Activated CD4-positive, alpha-beta T cell treated with anti-CD3 and anti-CD28 coated beads for 1 hour (primary cell): ENCODE measurements at places on chromosomes 6 and 20.

DNA sequence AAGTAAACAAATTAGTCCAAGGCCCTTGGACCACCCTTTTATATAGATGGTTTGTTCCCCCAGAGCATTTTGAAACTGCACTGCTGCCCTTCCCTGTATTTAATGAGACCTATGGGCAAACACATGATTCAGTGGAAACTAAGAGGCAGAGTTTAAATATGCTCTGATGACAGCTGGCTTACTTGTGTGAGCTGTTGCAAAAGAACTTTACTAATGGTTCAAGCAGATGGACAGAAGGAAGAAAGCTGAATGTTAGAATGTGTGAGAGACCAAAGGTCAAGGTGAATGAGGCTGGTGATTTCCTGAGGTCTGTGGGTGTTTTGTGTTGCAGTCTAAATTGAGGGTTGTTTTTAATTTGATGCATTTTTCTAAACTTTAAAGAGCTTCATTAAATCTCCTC, 123.0 kb upstream of the CEP162 start:
- no peak for DNase-seq

DNA sequence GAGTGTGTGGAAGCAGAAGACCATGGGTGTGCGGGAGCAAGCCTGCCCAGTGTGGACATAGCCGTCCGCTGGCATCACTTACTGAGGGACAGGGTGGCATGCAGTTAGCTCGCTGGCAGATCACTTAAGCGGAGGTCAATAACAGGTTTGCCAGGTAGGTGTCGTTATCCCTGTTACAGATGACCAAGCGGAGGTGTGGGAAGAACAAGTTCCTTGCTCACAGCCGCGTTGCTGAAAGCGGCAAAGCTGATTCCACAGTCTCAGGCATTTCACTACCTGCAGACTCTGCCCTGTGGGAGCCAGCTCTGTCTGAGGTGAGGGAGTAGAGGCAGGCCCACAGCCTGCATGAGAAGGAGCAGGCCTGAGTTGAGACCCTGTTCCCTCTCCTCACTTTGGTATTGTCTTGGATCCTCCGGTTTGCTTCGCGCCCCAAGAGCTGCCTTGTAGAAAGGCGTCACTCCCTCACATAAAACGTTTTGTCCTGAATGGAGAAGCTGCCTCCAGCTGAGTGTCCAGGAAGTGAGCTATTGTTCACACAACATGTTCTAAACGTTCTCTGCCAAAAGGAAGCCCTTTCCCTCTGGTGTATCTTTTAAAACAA, 96.9 kb downstream of the TCP11 start:
- no peak for DNase-seq

DNA sequence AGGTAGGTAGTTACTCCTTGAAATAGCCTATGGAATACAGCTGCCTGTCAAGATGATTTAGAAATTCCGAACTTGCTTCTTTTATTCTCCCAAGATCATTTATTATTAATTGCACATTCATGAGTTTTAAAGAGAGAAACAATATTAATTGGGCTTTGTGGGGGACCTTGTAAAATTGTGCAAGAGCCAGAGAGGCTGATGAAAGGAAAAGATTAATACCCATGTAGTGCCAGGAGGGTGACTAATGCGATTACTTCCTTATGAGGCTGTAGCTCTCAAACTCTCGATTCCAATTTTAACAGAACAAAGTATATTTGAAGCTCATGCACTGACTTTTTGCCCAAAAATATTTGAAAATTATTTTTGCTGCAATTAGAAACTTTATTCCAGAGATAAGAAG, 423.8 kb upstream of the ID4 start:
- DNase-seq: no peak

DNA sequence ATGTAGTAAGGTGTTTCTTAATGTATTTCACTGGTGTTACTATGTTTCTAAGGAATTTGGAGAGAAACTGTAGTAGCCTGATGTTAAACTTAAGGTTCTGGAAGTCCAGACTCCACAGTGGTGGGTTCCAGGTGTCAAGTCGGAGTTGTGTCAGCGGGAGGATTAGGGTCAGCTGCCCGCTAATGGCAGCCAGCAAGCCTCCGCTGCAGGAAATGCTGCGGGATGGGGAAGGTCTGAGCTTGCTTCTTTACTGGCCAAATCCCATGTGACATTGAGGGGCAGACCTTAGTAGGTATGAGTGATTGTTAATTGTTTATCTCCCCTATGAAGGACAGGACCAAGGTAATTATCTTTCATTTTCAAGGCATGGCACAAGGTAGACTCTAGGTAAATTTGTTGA, 3.7 kb upstream of the ARID1B start:
- DNase-seq: no peak

DNA sequence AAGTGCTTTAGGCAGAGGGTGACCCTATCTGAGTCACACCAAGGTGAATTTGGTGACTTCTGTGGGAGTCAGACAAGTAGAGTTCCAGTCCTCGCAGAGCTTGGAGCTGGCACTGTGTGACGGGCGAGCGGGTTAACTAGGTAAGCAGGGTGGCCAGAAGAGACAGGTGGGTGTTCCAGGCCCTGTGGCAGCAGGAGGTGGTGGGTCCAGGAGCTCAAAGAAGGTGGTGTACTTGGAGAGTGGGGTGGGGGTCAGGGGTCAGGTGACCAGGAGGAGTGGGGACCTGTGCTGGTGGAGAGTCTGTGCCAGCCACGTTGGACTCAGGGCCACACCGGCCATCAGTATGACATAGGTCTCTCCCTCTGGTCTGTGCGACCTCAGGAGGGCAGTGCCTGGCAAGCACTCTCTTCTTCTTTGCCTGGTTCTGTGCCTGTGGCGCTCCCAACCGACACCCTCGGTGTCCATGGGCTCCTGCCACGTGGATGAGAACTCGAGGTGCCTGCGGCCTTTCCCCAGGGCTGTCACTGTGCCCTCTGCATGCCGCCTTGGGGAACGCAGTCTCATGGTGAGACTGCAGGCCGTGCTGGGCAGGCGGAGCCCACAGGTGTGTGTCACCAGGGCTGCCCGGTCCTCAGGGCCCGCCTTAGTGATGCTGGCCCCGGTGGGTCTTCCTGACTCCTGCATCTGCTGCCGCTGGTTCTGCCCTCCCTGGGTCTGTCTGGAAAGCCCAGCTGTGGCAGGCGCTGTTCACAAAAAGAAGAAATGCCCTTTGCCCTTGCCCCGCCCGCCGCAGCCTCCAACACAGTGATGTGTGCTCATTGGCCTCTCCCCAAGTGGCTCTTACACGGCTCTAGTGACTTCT, 1.6 kb downstream of the MRGBP start:
- no peak for DNase-seq

DNA sequence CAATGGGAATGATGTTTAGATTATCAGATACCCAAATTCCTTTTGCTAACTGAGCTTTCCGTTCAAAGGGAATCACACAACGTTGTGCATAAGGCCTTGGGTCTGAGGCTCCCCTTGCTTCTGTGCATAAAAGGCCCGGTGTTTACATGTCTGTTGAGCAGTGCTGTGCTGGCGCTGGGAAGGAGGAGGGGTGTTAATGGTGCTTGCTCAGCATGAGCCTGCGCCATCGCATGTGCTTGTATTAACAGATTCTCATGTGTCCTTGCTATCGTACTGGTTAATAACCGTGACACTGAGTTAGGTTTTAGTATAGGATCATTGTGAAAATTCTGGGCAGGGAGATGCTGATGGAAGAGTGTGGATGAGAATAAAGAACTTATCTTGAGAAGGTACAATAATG, 62.3 kb upstream of the TRAF3IP2 start:
- DNase-seq: no peak

DNA sequence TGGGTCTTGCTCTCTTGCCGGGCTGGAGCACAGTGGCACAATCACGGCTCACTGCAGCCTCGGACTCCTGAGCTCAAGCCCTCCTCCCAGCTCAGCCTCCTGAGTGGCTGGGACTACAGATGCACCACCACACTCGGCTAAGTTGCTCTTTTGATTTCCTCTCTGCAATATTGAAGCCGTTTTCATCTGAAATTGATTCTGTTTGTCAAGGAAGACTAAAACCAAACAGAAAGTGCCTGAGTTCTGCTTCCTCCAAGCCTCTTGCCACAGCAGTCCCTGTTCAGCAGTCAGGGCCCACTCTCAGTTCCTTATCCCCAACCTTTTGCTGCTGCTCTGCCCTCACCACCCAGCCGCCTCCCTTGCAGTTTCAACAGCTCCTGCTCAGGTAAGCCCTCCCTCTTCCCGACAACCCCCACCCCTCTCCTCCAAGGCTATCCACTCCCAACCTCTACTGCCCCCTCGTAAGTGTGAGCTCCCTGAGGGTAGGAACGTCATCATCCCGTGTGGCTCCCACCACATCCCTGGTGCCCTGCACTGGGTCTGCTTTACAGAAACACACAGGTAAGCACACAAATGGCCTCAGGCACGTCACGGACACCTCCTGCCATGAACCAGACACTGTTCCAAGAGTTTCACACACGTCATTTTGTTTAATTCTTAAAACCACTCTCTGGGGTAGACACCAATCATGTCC, 70.7 kb upstream of the TAB2 start:
- DNase-seq: no peak

- DNase-seq: no peak
These were observed 254.4 kb downstream of the RIMS1 start for GRCh38 chr6:72140795-72141194.

DNA sequence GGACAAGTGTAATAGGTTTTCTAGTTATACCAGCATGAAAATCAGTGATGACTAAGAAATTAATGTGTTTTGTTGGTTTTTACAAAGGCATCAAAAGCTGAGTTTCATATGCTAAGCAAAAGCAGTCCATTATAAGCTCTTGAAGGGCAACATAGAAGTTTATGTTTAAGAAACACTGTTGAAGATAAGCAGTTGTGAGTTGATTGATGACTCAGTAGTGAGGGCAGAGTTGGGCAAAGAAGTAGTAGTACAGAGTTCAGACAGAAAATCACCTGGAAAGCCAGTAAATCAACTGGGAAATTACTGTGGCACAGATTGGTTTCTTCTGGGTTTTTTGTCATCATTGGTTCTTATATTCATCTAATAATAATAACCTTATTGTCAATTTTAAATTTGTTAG, 78.0 kb upstream of the SMIM8 start:
- DNase-seq: no peak

DNA sequence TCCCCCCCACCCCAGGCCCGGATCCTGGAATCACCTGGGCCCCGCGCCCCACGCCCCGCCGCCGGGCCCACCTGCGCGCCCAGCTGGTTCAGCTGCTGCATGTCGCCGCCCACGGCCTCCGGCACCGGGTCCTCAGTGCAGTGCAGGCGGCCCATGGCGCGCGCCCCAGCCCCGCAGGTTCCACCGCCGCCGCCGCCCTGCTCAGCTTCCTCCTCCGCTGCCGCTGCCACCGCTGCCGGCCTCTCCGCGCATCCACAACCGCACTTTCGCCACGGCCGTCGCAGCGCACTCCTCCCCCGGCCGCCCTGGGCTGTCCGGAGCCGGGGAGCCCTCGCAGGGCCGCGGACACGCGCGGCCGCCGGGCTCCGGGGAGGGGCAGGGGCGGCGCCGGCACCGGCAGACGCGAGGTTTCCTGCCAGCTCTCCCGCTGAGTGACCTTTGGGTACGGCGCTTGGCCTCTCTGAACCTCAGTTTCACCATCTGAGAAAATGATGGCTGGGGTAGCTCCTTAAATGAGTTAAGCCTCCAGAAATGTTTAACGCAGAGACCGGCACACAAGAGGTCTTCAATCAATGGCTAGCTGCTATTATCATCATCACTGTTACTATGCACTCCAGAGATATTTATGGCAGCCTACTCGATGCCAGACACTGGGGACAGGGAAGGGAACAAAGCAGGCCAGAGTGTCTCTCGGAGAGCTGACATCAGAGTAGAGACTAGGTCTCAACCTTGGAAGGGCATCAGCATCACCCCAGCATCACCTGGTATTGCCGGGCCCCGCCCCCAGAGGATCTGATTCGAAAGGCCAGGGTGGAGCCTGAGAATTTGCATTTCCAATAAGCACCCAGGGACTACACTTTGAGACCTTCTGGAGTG, at the start of gene COMMD7:
Gene COMMD7, minus strand, starts transcription at position 231 of the 876 bp plus-strand sequence. Its CDS starts 76 bp downstream, at position 155.
- peak; percentile 51 for DNase-seq

DNA sequence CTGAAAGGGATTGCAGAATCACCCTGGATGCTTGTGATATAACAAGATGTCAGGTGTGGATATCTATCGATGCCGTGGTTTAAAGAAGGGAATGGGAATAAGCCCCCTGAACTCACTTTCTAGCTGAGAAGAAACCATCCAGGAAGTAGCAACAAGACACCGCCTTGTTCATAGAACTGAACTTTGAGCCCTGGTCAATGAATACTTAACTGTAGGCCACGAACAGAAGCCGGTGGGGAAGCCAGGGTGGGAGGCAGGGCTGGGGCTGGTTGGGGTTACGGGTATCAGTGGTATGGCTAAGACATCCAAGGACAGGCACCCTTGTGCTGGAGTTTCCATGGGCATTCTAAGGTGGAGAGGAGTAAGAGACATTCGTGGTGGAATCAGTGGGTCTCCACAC, 61.0 kb downstream of the UST start:
- no peak for DNase-seq
